Breast epithelium (tissue), 4 donors: ENCODE measurements at places on chromosomes 5 and 9. TPM values are rescaled to one million over a fixed set of nuclear protein-coding genes. Genes with fewer than 3 reads are reported as not detected.

DNA sequence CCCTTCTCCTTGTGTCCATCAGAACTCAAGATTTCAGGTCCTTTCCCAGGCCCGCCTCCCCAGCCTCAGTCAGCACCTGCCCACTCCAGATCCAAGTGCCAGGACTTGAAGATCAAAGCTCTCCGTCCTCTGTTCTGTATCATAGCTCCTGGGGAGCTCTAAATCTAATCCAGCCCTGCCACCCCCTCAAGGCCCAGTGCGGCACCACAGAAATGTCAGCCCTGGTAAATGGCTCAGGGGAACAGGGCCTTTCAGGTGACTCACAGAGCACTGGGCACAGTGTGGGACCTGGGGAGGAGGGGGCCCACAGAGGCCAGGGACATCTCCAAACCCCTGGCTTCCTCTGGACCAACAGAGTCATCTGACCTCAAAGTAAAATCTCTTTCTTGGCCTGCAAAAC, 6.0 kb downstream of the CSF2 start:
- no peak for DNase-seq

OLFM1 gene
- 25.2 TPM for total RNA-seq

GRCh38 chr9:20671635-20672034, 12.4 kb upstream of the FOCAD start:
- DNase-seq, result no peak

DNA sequence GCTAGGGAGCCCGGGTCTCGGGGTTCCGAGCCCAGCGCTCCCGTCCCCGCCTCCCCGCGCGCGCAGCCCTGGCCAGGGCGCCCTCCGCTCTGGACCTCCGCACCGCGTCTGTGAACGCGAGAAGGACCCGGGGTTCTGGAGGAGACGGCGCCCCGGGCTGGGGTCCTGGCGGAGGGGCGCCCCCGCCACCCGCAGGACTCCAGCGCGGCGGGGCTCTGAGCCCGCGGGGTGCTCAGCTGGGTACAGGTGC, 431 bp downstream of the TMOD1 start:
- no peak for DNase-seq

GRCh38 chr5:31887556-31887955, 248.6 kb downstream of the PDZD2 start:
- DNase-seq, result no peak

- no peak for DNase-seq
Measured at GRCh38 chr9:110021891-110022290, 186.1 kb downstream of the C9orf152 start.

DNA sequence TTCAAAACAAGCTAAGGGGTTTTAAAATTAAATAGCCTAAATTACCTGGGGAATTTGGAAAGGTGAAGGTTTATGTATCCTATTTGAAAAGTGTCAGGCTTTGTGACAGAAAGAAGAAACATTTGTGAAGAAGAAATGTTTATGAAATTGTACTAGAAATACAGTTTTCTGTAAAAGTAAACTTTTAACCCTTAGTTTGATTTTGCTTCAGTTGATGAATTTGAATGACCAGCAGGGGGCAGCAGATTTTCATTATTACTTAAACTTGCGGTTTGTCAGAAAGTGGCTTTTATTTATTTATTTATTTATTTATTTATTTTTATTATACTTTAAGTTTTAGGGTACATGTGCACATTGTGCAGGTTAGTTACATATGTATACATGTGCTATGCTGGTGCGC, 58.1 kb downstream of the NNT start:
- DNase-seq, result no peak
